SJSA1 (cell line): ENCODE measurements at places on chromosomes 2 and 18.

DNA sequence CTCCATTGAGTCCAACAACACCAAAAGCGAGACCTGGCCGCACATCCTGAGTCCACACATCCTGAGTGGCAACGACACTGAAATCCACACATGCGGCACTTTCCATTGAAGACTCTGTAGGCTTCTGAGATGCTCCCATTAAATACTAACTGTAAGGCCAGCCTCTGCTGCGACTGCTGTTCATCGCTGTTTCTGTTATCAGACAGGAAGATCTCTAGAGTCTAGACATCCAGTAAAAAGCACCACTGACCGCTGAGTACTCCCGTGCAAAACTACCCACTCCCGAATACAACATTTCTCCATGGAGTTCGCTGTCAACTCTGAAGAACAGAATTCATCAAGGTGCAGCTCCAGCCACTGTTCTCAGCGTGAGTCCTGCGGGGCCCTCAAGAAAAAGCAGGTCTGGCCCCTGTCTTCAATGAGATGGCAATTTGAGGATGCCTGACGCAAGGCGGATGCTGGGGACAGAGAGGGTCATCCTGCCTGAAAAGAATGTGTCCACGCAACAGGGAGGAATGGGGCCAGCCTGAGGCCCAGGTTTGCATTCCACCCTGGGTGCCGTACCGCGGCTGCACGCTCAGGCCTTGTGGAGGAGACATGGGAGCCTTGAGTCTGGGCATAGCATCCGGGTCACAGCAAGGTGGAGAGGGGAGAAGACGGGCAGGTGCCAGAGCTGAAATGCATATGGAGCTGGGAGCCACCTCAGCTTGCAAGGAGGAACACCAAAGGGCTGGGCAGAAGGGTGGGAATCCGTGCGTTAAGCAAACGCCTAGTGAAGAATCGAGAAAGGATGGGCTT, 61.9 kb downstream of the ZNF516 start:
- DNase-seq = no peak

DNA sequence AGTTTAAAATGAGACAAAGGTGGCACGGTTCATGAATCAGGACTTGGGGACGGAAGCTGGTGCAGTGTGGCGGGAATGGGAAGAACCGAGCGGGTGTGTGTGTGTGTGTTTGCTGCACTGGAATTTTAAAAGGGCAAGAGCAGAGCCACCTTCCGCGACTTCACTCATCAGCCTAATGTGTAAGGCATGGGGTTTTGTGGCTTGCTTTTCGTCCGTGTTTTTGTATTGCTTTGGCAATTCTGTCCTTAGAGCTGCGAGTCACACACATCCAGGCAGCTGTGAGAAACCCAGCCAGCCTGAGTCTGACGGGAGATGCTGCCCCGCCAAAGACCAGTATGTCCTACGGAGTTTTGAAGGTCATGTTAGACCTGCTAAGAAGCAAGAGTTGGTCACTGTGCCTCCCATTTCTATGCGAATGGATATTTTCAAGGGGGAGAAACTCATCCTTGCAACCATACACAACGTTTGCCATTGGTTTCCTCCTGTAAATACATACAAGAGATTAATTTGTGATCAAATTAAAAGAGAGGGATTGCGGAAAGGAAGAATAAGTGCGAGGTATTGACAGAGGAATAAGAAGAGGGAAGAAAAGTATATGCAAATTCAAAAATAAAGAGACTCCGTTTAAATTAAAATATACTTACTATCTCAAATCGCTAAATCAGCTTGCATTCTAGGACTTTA, 665 bp upstream of the CACNB4 start:
- no peak for DNase-seq

DNA sequence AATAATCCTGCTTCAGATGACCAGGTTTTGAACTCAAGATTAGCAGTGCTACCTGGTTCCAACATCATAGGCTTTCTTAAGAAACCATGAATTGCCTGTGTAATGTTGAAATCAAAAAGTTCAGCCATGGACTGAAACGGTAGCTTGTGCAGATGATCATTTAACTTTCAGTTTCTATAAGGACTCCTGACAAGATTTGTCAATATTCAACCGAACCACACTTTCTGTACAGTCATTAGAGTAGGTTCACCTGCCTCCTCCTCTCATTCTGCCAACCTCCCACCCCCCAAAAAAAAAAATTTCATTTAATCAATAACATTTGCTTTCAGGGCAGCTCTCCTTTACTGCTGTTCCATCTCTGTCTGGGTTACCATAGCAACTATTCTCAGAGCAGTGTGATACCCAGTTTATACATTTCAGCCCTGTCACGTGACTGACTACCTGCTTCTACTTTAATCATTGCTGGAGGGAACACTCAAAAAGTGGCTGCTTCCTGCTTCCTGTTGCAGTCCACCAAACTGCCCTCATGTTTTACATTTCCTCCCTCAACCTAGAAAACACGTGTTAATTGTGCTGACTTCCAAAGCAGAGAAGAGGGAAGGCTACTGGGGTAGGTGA, 275.5 kb downstream of the SS18 start:
- no peak for DNase-seq

DNA sequence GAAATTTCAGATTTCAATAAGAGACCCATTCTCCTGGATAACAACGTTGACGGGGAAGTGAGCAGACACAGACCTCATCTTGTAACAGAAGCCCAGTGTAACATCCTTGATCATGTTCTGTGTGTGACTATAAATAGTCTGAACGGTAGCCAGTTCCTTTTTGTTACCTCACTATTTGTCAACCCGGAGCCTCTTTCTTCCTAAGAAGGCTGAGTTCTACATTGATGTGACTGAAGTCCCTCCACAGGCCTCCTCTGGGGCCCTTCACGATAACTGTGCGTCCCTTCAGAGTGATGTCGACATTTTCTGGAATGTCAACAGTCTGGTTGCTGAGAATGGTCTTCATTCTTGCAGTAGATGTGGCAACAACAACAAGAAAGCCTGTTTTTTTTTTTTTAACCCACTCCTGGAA, 6.3 kb upstream of the PLEKHM3 start:
- DNase-seq = no peak

- DNase-seq = no peak
Measured at GRCh38 chr2:145114726-145115125, 594.8 kb upstream of the ZEB2 start.

DNA sequence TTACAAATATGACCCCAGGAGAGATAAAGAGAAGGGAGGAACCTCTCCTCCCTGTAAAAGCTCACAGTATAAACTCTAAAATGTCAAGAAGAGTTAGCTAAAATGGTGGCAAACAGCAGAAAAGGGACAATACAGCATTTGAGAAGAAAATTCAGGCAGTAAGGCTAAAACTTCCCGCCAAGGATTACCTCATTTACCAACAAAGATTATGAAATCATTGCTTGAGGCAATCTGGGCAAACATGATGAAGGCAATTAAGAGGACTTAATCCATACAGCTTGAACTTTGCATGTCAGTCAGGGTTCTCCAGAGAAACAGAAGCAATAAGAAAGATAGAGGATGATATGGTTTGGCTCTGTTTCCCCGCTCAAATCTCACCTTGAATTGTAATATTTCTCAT, 81.4 kb downstream of the CMPK2 start:
- DNase-seq = no peak

DNA sequence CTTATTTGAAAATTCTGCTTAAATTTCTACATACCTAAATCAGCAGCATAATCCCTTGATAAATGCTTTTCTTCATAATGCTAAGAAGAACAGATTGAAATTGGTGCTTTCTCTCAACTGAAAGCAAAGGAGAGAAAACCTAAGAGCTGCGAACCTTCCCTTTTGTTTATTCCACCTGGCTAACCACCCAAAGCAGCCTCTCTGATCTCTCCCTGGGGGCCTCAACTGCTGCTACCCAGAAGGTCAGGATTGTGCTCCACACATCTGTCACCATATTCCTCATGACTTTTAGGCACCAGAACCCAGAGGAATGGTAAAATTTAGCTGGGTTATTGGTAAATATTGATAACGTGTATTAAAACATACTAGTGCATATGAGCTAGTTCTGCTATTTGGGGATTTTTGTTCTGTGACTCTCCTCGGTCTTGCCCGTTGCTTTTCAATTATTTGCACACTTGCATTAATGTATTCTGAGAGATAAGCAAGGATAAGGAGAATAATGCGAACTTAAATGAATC, 334.1 kb downstream of the RIT2 start:
- DNase-seq = no peak

GRCh38 chr2:4693266-4693665, 989.9 kb downstream of the DCDC2C start:
- DNase-seq = no peak

DNA sequence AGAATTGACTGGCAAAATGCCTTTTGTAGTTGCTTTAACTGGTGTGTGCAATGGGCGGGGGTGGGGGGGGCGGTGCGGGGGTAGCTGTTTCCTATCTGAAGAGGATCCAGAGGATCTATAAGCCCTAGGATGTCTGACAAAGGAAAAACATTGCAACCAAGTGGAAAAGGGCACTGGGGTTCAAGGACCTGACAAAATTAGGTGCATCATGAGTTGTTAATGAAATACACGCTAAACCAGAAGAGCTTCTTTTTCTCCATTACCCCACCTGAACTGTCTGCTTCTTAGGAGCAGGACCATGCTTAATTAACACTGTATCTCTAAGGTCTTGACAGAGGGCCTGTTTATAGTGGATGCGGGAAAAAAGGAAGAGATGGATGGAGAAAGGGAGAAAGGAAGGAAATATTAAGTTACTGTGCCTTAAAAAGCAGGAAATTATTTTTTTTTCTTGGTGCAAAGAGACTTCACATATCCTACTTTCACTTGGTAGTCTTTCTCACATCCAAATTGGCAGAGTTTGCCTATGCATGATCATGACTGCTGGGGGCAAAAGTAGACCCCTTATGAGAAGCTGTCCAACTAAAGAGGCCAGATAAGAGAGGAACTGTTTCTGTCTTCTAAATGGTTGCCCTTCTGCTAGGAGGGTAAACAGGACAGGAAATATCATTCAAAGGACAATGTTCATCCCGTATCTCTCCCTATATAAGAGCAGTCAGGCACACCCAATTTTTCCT, 4.6 kb downstream of the RND3 start:
- DNase-seq = no peak

GRCh38 chr2:184692141-184692734, 93.9 kb downstream of the ZNF804A start:
- DNase-seq = no peak

- no peak for DNase-seq
Measured at GRCh38 chr18:10895976-10896375, 253.4 kb downstream of the PIEZO2 start.

GRCh38 chr2:36568516-36569246, 29.3 kb downstream of the FEZ2 start:
- peak; percentile 85 for DNase-seq

- no peak for DNase-seq
Measured at GRCh38 chr2:225270053-225270452, 129.5 kb upstream of the NYAP2 start.

- no peak for DNase-seq
Measured at GRCh38 chr18:48310999-48311398, 98.2 kb downstream of the ZBTB7C start.

GRCh38 chr2:219687272-219687671, 59.8 kb downstream of the SLC4A3 start:
- DNase-seq = peak; percentile 73

DNA sequence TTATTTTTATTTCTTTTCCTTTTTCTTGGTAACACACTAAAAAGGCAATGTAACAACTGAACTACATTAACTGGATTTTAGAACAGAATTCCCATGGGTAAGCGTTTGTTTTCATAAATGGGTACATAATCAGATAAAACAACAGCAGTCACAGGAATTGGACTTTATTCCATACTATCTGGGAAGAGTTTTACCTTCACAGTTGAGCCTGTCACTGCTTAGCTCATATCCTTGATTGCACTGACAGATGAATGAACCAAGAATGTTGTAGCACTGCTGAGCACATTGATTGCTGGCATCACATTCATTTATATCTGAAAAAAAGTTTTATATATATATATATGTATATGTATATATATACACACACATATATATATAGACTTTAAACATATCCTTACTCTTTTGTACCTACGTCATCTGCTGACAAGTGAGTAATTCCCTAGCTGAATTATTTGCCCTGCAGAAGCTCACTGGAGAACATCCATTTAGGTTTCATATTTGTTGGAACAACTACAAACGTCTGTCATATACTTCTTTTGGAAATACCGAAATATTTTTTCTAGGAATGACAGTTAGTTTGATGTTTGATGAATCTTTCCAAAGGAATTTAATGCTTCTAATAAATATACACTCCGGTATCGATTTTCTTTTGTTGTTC, 47.0 kb downstream of the EFEMP1 start:
- no peak for DNase-seq

- no peak for DNase-seq
Measured at GRCh38 chr2:100563407-100564247, 834 bp downstream of the PDCL3 start.

DNA sequence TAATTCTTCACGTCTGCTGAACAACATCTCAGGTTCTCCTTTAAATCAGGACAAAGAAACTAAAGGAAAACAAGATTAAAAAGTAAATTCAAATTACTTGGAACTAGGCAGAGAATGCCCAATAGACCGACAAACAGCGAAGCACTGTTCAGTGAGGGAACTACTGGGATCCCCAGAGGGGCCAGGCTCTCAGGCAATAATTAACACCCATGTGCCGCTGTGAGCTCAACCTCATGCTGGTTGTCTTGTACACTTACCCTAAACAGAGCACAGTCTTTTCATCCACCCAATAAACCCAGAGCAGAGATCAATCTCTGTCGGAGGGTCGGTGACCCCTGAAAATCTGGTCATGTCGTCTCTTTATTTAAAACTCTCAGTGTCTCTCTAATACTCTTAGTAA, 229.9 kb upstream of the CRIM1 start:
- DNase-seq = no peak

DNA sequence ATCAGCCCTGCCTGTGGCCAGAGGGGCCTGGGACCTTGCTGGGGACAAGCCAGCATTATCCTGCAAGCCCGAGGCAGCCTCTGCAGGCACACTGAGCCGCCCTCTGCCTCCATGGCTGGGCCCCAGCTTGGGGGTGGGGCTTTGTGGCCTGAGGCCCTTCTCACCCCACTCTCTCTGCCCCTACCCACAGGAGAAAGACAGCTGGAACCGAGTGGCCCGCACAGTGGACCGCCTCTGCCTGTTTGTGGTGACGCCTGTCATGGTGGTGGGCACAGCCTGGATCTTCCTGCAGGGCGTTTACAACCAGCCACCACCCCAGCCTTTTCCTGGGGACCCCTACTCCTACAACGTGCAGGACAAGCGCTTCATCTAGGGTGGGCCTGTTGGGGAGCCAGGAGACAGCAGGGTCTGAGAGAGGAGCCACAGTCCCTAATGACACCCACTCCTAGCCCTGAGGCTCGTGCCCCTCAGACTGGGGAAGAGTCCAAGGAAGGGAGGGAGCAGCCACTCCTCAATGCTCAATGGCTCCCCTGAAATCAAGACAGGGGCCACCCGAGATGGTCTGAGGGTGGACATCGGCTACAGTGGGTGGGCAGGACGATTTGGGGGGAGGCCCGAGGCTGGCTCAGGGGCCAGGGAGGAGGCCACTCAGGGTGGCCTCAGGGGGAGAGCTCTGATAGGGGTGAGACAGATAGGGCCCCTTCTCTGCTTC, 4.4 kb upstream of the CHRNG start:
- DNase-seq = no peak

DNA sequence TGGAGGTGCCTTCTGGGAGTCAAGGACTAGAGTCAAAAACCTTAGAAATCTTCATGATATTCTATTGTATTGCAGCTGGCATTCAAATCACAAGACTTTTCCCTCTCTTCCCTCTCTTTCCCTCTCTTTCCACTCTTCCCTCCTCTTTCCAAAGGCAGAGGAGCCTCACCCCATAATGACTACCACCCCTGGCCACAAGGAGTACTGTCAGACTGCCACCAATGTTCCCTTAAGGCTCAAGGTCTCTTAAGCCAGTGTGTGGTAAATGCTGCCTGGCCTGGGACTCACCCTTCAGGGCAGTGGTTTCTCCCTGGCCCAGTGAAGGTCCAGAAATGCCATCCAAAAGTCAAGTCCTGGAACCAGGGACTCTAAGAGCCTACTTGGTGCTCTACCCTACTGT, 605.9 kb upstream of the PKDCC start:
- no peak for DNase-seq
